ENCODE measurements at places on chromosomes 4 and X.

GRCh38 chr4:39406763-39407583 is at the start of gene KLB:
KLB (plus strand) TSS chr4:39406930; CDS start chr4:39406950, 20 bp downstream.
- H3K4me3 ChIP-seq, result no peak within 1 kb of the TSS
- H3K27me3 ChIP-seq, result no peaks in the 10 kb centered on the region
- H3K27ac ChIP-seq, result no peak within 1 kb of the TSS
- H3K4me1 ChIP-seq, result no peaks in the 10 kb centered on the region
- no peaks in the 10 kb centered on the region for H3K36me3 ChIP-seq

GRCh38 chrX:446245-446644 is 59.5 kb upstream of the PPP2R3B start:
- H3K4me3 ChIP-seq, result no peak overlapping the region
- no peak overlapping the region for H3K27ac ChIP-seq
- no peaks in the 10 kb centered on the region for H3K4me1 ChIP-seq

DNA sequence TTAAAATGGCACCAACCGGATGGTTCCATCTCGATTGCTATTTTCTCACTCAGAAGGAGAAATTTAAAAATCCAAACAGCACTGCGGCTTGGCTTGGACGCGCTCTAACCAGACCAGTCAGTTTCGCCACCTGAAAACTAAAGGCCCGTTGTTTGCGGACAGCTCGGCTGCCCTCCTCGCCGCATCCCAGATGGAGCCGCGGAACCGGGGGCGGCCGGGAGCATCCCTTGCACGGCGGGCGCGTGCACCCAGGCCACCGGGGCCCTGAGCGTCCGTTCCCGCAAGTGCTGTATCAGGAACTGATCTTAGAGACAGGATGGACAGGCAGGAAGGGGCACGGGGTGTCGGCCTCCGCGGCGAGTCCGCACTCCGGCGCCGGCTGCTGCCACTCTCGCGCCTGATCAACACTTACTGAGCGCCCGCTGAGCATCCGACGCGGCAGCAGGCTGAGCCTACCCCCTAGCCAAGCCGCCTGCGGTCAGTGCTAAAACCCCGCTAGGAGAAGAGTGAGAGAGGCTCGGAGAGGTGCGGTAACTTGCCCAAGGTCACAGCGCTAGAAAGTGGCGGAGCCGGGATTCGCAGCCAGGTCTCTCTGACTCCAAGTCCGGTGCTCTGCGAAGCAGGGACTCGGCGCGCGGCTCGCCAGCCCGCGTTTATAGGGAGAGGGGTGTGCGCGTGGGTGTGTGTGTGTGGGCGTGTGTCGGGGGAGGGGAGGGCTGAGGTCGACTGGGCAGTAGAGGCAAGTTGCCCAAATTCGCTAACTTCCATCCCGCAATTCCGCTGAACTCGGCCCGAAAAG is at the start of gene CITED1:
Gene CITED1, minus strand, starts transcription at position 629 of the 799 bp plus-strand sequence. CDS start 3,045 bp downstream, outside the sequence.
- H3K27me3 ChIP-seq, result peaks cover 83% of the 10 kb centered on the region
- no peak within 1 kb of the TSS for H3K27ac ChIP-seq
- peak within 1 kb of the TSS; percentile 82 for H3K4me3 ChIP-seq
- no peaks in the 10 kb centered on the region for H3K36me3 ChIP-seq
- DNase-seq, result peak; percentile 13

- H3K27me3 ChIP-seq, result no peaks in the 10 kb centered on the region
- no peak overlapping the region for H3K4me3 ChIP-seq
- DNase-seq, result no peak
- H3K36me3 ChIP-seq, result no peaks in the 10 kb centered on the region
- no peak overlapping the region for H3K27ac ChIP-seq
Measured at GRCh38 chr4:169174247-169174646, 96.5 kb downstream of the SH3RF1 start.

DNA sequence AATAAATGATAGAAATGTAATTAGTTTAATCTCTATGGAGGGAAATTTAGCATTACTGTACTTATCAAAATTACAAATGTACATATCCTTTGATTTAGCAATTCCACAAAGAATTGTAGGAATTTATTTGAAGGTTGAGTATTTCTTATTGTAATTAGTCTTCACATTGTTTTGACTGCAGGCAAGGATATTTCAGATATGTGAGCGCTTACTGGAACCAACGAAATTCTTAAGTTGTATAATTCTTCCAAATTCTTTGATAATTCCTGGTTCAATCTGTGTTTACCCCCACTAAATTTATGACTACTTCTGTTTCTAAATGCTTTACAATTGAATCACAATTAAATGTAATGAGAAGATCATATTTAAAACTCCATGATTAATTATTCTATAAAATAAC is 26.9 kb upstream of the WWC2 start:
- no peak overlapping the region for H3K27ac ChIP-seq
- no peaks in the 10 kb centered on the region for H3K4me1 ChIP-seq
- DNase-seq, result no peak
- H3K4me3 ChIP-seq, result no peak overlapping the region
- peaks cover 6% of the 10 kb centered on the region for H3K36me3 ChIP-seq

DNA sequence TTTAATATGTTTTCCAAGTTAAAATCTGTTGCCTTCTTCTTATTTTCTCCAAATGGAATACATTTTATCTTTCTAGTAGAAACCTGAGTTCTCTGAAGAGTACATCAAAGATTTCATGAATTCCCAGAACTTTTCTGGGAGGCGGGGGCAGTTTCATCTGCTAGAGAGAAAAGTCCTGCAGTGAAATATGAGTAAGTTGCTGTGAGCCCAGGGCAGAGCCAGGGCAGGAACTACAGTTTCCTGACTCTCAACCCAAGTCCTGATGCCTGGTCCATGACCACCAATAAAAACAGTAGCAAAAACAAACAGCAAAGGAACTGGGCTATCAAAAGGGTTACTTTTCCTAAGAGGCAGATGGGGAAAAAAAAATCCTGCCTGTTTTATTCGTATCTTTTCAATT is 239.4 kb upstream of the CTSO start:
- DNase-seq, result peak; percentile 10
- H3K4me3 ChIP-seq, result no peak overlapping the region
- H3K36me3 ChIP-seq, result no peaks in the 10 kb centered on the region
- H3K27ac ChIP-seq, result no peak overlapping the region

GRCh38 chrX:136866337-136867095 is 14.0 kb downstream of the RBMX start:
- no peaks in the 10 kb centered on the region for H3K27me3 ChIP-seq
- no peak overlapping the region for H3K4me3 ChIP-seq
- no peak overlapping the region for H3K27ac ChIP-seq
- H3K4me1 ChIP-seq, result no peaks in the 10 kb centered on the region
- peaks cover 87% of the 10 kb centered on the region for H3K36me3 ChIP-seq
- DNase-seq, result no peak

- no peak overlapping the region for H3K27ac ChIP-seq
- DNase-seq, result no peak
- H3K4me1 ChIP-seq, result no peaks in the 10 kb centered on the region
- H3K36me3 ChIP-seq, result no peaks in the 10 kb centered on the region
- H3K27me3 ChIP-seq, result no peaks in the 10 kb centered on the region
- no peak overlapping the region for H3K4me3 ChIP-seq
Measured at GRCh38 chr4:61223385-61223784, 23.3 kb downstream of the ADGRL3 start.

GRCh38 chrX:150282953-150283352 is 80.2 kb upstream of the MAMLD1 start:
- no peaks in the 10 kb centered on the region for H3K4me1 ChIP-seq
- DNase-seq, result no peak
- H3K36me3 ChIP-seq, result no peaks in the 10 kb centered on the region
- H3K27me3 ChIP-seq, result peaks cover 13% of the 10 kb centered on the region
- no peak overlapping the region for H3K4me3 ChIP-seq
- H3K27ac ChIP-seq, result no peak overlapping the region

DNA sequence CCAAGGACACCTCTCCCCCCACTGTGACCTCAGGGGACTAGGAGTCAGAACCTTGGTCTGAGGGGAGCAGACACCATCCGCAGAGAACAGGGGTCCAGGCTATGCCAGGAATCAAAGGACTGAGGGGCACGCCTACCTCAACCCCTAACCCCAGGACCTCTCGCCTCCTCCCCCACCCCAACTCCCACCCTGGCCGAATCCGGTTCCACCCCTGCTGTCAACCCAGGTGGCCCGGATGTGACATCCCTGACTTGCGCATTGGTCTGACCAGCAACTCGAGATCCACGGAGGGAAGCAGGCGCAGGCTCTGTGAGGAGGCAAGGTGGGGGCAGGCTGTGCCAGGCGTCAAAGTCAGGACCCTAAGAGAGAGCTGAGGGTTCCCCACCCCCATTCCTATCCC is 468 bp upstream of the MAGEA4 start:
- no peaks in the 10 kb centered on the region for H3K27me3 ChIP-seq
- no peak overlapping the region for H3K27ac ChIP-seq
- H3K4me1 ChIP-seq, result no peaks in the 10 kb centered on the region

DNA sequence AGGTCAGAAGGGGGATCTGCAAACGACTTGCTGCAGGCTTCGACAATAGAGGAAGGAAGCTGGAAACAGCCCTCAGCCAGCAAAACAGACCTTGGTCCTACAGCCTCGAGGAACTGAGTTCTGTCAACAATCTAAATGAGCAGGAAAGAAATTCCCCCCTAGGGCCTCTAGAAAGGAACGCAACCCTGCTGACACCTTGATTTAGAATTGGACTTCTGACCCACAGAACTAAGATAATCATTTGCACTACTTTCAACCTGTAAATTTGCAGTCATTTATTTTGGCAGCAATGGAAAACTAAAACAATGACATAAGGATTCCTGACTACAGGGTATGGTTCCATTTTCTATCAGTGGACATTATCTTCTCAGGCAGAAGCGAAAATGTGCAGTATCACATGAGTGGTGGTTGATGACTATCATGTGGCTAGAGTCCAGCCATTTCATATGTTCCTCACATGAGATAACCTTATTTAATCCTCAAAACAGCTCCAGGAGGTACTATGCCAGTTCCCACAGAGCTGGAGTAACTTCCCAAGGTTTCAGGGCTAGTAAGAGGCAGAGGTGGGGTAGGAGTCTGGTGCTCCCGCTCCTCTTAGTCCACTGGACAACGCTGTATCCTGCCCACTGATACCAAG is 61.6 kb downstream of the SAT1 start:
- no peaks in the 10 kb centered on the region for H3K4me1 ChIP-seq
- H3K4me3 ChIP-seq, result no peak overlapping the region
- no peaks in the 10 kb centered on the region for H3K27me3 ChIP-seq

DNA sequence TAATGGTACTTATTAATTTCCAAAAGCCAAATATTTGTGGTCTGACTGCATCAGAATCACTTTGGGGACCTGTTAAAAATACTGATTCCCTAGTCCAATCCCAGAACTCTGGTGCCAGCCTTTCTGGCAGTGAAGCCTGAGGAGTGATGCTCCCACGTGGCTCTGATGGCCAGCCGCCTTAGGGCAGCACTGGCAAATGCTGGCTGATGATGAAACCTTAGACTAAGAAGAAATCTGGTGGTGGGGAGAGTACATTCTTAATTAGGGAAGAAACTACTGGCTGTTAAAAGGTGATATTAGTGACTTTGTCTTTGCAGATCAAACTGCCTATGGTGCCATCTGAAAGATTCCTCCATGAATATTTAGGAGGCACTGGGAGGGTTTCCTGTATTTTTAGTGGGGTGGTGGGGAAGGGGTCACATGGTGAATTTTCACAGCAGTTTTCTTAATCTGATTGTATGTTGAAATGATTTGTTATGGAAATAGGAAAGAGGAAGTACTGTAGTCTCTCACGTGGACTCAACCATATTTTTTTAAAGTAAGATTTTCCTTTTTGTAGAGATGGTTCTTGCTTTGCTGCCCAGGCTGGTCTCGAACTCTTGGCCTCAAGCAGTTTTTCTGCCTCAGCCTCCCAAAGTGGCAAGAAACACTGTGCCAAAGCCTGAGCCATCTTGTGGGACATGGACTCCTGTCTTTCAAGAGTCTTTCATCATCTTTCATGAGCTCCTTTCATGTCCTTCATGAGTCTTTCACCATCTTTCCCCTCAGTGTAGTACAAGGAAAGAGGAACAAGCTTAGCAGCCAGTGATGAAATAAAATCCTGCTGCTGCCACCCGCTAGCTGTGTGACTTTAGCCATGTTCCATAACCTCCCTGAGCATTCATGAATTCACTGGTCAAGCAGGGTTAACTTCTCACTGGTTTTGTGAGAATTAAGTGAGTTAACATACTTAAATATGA is 90.8 kb downstream of the ZNF330 start:
- no peak overlapping the region for H3K4me3 ChIP-seq
- no peak overlapping the region for H3K27ac ChIP-seq
- no peak for DNase-seq
- no peaks in the 10 kb centered on the region for H3K27me3 ChIP-seq
- no peaks in the 10 kb centered on the region for H3K4me1 ChIP-seq
- no peaks in the 10 kb centered on the region for H3K36me3 ChIP-seq

GRCh38 chr4:15232366-15233263 is 195.2 kb upstream of the C1QTNF7 start:
- H3K4me3 ChIP-seq, result no peak overlapping the region
- DNase-seq, result no peak
- H3K4me1 ChIP-seq, result peaks cover 10% of the 10 kb centered on the region
- H3K36me3 ChIP-seq, result no peaks in the 10 kb centered on the region
- no peaks in the 10 kb centered on the region for H3K27me3 ChIP-seq
- no peak overlapping the region for H3K27ac ChIP-seq

DNA sequence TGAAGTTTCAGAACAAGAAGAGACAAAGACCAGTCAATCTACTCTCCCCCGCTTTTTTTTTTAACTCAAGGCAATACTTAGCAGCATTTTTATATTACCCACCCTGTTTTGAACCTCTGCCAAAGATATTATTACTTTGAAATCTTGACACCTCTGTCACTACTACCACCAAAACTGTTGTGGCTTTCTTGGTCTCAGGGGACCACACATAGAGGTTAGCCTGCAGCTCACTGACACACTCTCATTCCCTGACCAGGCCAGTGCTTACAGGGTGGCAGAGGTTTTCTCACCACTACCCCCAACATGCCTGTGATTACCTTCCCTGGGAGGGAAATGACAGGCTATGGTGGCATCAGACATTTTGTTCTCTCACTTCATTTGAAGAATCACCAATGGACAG is 137.4 kb upstream of the STIM2 start:
- DNase-seq, result no peak
- no peaks in the 10 kb centered on the region for H3K4me1 ChIP-seq
- H3K27ac ChIP-seq, result no peak overlapping the region
- peaks cover 7% of the 10 kb centered on the region for H3K36me3 ChIP-seq

DNA sequence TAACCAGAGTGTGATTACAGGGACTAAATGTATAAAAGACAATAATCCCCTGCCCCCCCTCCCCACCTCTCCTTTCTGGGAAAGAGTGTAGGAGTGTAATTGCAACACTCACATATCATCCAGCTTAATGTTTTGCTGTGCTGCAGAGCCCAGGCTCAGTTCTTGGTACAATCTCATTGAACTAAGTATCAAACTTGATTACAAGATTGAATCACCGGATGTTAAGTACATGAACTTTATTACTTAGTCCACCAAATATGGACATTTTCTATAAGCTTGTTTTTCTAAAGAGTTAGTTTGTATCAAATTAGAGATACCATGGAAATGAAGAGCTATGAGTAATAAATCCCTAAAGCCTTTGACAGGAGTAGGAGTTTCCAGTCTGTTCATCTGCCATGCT is 559.1 kb downstream of the ZNF674 start:
- no peaks in the 10 kb centered on the region for H3K4me1 ChIP-seq
- H3K27me3 ChIP-seq, result no peaks in the 10 kb centered on the region
- H3K27ac ChIP-seq, result no peak overlapping the region

Measured in MCF 10A (cell line).